Psoas muscle (tissue), 8 donors: ENCODE measurements at places on chromosomes 7 and 10.
A peak's percentile ranks its signal among the peaks of the same experiment; 100 is the strongest.

DNA sequence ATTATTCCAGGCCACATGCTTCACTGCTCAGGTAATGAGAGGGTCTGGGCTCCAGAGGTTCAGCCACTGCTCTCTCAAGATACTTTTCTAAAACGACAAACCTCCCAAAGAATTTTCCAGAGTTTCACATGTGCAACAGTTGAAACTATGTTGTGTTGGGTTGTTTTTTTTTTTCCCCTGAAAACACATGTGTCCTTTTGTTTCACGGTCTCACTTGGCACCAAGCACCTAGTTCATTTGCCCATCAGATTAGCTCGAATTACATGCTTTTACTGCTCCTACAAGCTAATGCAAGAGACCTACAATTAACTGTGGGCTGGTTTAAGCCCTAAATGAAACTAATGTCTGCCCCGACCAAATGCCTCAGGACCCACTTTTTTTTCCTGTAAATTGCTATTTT lies 313.3 kb downstream of the FGFR2 start:
- DNase-seq: no peak

DNA sequence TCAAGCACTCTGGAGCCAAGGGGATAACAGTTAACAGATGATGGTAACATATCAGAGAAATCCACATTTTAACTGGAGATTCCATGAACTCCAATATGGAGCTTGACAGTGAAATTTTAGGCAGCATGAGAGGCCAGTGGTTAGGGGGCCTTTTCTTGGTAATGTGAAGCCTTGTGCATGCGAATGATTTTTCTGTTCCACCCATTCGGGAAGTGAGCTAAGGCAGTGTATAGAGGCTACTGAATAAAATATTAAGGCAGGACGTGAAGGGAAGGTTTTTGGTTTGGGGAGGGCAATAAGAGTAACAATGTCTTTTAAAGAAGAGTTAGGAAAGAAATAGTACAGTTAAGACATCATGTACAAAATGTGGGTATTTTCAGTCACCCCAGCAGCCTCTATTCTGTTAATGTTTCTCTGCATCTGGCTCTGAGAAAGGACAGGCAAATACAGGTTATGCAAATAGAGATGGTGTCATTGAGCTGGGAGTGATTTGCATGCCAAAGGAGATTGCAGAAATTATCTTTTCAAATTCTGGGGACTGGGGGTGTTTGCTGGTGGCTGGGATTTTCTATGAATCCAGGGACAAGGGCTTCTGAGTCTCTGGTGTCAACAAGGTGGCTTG lies 6.8 kb upstream of the TAS2R60 start:
- no peak for DNase-seq

- DNase-seq: no peak
Observed at GRCh38 chr7:2143981-2144595, 88.7 kb downstream of the MAD1L1 start.

DNA sequence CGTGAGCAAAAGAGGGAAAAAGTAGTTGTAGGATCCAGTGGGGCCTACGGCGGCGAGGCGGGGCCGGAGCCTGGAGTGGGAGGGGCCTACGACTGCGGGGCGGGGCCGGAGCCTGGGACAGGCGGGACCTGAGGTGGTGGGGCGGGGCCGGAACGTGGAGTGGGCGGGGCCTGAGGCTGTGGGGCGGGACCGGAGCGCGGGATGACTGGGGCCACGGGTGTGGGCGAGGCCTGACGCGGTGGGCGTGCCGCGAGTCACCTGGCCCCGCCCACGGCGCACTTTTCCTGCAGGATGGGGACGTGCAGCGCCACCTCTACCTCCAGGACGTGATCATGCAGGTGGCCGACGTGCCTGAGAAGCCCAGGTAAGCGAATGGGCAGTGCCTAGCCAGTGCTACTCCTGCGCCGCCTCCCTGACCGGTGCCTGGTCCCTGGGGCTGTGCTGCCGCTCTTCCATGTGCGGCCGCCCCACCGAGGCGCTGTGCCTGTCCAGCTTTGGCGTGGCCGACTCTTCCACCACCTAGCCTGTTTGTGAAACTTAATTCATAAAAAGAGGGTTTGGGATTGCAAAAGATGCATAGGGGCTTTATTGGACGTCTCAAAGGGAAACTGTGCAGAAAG lies 496 bp downstream of the ZNF511 start:
- DNase-seq: peak; percentile 98

DNA sequence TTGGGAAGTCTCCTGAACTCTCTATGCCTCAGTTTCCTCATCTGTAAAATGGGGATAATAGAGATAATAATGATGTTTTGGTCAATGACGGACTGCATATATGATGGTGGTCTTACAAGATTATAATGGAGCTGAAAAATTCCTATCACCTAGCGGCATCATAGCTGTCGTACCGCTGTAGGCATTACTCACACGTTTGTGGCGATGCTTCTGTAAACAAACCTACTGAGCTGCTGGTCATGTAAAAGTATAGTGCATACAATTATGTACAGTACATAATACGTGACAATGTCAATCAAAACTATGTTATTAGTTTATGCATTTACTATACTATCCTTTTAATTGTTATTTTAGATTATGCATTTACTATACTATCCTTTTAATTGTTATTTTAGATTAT lies 339.1 kb upstream of the NPVF start:
- DNase-seq: no peak

GRCh38 chr7:50660040-50660829 lies 95.0 kb upstream of the DDC start:
- no peak for DNase-seq

DNA sequence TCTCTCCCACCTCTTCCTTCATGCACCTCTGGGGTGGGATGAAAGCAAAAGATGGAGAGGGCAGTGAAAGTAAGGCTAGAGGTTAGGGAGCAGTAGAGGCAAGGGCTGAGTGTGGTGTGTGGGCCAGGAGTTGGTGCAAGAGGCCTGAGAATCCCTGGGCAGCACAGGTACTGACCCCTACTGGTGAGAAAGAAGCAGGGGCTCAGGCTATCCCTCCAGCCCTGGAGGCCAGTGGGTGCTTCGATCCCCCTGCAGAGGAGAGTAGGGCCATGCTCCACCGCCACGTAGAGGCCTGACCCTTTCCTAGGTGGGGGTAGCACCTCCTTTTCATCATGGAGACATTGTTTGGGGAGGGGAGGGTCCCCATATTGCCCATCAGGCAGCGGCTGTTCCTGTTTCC lies 9.8 kb downstream of the CDHR1 start:
- DNase-seq: no peak

- no peak for DNase-seq
Observed at GRCh38 chr7:151254851-151255250, 6.4 kb upstream of the SMARCD3 start.

DNA sequence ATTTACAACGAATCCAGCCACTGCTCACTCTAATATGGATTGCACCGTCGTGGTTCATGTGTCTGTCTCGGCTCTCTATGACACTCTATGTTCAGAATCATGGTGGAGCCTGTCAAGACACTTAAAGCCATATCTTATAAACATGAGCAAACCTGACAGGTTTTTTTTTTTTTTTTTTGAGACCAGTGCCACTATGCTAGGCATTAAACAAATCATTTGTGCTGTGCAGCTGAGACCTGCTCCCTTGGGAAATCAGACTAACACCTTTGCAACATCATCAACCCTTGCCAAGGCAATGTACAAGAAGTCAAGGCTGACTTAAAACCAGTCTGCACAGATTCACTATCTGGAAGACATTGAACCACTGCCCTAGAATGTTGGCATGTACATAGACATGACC lies 181.2 kb upstream of the ANK3 start:
- no peak for DNase-seq

DNA sequence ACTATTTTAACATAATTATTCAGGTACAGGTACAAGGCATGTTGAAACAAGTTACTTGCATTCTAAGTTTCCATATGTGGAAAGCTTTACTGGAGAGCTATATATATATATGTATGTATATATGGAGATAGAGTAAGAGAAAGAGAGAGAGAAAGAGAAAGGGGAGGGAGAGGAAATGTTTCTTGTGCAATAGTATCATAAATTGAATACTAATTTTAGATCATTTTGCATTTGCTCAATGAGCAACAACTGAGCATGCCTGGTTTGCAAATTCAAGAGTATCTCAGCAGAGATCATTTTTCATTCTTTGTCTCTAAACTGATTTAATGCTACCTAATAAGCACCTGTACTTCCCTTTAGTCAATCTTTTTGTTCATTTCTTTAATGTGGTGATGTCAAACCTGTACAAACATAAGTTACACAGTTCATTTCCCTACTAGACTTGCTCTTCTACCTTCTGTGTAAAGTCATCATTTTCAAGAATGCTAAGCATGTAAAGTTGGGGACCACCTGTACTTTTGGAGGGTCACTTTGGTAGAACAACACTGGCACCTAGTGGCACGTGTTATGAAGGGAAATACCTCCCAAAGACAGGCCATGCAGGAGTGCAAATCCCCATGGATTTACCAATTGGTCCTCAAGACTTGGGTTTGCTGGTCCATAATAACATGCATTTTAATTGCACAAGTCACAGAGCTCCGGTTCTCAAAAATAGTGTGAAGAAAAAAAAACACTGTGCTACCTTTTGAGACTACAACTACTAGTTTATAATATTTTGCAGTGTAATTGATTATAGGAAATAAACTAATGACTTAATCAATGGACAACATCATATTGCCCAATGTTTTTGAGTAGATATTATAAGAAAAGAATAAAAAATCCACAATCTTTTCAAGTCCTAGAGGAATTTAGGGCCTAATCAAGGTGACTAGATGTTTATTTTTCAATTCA lies 431.2 kb upstream of the IGFBP3 start:
- no peak for DNase-seq

DNA sequence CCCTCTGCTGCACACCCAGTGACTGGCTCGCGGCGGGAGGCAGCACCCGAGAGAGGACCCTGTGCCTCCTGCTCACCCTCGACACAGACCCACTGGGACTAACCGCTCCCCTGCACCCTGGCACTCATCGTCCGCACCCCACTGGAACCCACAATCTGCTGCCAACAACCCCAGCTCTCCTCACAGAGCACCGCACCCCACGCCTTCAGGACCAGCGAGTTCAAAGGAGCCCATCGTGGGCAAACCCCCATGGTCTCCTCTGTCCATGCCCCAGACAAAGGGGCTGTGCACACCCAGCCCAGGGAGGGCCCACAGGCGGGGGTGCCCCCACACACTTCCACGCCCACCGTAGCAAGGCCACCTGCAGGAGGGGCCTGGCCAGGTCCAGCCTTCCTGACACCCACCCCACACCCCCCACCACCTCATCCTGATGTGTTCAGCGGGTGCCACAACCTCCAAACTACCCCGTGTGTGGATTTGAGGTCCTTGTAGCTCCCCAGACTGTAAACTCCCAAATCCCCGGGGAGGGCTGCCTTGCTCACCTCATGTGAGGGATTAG lies 14.0 kb downstream of the RASGEF1A start:
- no peak for DNase-seq

DNA sequence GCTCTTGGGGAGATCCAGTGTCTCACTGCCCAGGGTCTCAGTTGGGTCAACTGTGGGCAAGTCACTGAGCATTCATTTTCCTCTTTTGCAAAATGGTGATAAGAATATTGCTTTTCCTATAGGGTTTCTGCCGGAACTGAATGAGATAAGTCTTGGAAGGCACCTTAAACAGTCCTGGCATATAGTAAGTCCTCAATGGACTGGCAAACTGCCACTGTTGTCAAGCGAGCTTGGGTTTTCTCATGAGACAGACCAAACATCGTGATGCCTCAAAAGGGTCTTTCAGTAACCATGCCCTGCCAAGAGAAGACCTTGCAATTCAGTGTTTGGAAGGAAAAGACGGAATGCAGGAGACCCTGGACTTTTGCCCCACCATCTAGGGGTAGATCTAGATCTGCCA lies 251.5 kb downstream of the WDR11 start:
- no peak for DNase-seq

DNA sequence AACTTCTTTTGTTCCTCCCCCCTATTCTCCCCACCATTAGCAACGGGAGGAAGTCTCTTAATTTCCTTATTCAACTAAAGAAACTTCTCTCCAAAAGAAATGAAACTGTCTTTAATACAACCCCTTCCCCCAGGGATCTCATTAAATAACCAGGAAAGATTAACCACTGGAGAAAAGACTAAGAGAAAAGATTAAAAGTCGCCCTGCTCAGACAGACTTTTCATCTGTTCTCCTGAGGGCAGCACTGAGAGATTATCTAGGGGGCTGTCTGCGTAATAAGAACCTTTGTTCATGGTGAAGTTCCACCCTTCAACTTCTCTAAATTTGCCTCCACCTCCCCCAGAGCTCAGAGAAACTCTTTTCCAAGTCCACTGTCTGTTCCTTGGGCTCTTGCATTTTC lies 105.5 kb downstream of the HGF start:
- no peak for DNase-seq

- DNase-seq: no peak
Observed at GRCh38 chr7:2468227-2468626, 8.0 kb downstream of the GRIFIN start.

GRCh38 chr7:41641665-41642014 lies 61.2 kb downstream of the INHBA start:
- no peak for DNase-seq

GRCh38 chr10:100370714-100371481 lies 23.9 kb downstream of the SCD start:
- DNase-seq: peak; percentile 73

GRCh38 chr7:102453319-102453718 lies 11.3 kb downstream of the ALKBH4 start:
- peak; percentile 59 for DNase-seq

DNA sequence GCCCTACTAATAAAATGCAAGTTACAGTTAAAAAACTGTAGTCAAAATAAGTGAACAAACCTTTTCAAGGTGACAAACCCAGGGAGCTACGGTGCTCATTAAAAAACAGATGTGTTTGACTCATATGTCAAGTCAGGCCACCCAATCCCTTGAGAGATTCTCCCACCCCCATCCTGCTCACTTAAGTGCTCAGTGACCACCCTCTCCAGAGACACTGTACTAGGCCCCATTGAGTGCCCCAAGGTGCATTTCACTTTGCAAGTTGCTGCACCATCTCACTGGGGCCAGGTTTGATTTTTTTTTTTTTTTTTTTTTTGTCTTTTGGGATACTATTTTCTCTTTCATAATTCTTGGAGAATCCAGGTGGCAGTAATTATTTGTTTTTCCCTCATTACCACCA lies 1.9 kb downstream of the ERV3-1 start:
- DNase-seq: no peak

DNA sequence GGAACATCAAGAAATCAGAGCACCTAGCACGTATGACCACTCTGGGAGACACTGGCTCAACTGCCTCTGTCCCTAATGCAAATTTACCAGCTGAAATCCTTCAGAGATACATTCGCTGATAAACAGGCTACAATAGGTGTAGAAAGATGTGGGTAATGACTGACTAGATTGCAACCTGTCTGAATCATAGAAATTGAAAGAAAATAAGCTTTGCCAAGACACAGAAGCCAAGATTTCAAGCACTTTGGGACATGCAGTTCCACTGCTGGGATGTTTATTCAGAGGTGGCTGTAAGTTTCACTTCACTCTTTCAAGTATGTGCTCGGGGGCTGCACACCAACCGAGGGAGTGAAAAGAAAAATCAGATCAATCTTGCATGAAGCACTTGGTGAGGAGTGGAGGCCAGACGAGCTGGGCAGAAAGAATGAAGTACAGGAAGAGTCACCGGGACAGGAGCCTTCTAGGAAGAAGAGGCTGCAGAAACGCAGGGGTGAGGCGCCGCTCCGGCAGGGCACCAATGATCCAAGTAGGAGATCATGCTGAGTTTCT lies 276.7 kb downstream of the PARD3 start:
- no peak for DNase-seq

- no peak for DNase-seq
Observed at GRCh38 chr7:17184805-17185689, 113.4 kb upstream of the AHR start.

GRCh38 chr7:84042110-84042539 lies 152.5 kb downstream of the SEMA3A start:
- DNase-seq: no peak
